LoVo (cell line): ENCODE measurements at places on chromosomes 4 and X.

DNA sequence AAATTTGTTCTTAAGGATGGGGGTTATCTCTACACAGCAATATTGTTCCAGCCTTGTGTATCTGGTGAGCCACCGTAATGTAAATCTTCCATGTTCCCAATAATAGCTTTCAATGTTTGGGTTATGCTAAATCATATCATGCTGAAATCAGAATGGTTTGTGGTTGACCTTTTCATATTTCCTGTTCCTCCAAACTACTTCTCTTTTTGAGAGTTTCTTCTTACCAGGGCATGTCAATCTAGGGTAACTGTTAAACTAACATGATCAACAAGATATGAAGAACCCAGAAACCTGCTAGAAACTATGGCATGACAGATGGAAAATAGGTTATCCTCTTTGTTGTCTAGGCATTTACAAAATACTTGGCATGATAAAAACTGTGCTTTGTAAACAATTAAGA, 22.0 kb downstream of the TNMD start:
- no peak for DNase-seq

GRCh38 chr4:121950680-121951520, 960 bp downstream of the TRPC3 start:
- no peak for DNase-seq

GRCh38 chrX:153735274-153735673, 10.6 kb downstream of the ABCD1 start:
- DNase-seq = no peak

- no peak for DNase-seq
Measured at GRCh38 chr4:33052241-33052640, 2332.1 kb downstream of the PCDH7 start.

- DNase-seq = peak; percentile 27
Measured at GRCh38 chrX:14095702-14096101, 66.0 kb upstream of the GEMIN8 start.

DNA sequence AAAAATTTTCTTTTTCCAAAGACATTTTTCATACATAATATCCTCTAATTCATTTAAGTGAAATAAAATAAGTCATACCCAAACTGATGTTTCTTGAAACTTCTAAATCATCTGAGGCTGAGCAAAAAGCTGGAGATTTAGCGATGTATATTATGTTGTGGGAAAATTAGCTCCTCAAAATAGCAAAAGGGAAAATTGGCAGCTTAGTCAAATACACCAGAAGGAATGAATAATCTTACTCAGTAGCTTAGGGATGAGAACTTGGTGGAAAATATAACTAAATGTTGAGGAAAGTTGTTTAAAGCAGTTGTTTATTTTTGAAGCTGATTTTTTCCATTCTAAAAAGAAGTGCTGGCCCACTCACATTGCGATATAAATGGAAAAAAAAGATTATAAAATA, 40.9 kb downstream of the GABRA4 start:
- DNase-seq = no peak

- no peak for DNase-seq
Measured at GRCh38 chr4:71231129-71232055, 107.4 kb upstream of the SLC4A4 start.
